ENCODE measurements at places on chromosomes 7 and 10.

- no peak for DNase-seq
Observed at GRCh38 chr10:112763916-112764520, 186.0 kb upstream of the TCF7L2 start.

DNA sequence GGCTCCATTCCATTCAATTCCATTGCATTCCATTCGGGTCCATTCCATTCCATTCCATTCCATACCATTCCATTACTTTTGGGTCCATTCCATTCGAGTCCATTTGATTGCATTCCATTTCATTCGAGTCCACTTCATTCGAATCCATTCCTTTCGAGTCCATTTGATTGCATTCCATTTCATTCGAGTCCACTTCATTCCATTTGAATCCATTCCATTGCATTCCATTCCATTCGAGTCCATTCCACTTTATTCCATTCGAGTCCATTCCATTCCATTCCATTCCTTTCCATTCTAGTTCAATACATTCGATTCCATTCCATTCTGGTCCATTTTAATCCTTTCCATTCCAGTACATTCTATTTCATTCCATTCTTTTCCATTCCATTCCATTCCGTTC lies 334.0 kb downstream of the ZNF33B start:
- DNase-seq: peak; percentile 5

DNA sequence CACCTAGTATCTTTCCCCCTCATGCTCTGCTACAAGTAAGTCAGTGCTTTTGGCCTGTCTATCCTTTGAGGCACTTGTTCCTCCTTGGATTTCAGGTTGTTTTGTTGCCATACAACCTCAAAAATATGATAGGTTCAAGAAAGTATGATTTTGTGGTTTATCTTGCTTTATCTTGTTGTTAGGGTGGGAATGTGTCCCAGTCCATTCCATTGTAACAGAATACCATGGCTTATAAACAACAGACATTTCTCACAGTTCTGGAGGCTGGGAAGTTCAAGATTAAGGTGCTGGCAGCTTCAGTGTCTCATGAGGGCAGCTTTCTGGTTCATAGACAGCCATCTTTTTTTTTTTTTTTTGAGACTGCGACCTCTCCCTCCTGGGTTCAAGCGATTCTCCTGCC lies 72.1 kb downstream of the TMEM270 start:
- DNase-seq: no peak

DNA sequence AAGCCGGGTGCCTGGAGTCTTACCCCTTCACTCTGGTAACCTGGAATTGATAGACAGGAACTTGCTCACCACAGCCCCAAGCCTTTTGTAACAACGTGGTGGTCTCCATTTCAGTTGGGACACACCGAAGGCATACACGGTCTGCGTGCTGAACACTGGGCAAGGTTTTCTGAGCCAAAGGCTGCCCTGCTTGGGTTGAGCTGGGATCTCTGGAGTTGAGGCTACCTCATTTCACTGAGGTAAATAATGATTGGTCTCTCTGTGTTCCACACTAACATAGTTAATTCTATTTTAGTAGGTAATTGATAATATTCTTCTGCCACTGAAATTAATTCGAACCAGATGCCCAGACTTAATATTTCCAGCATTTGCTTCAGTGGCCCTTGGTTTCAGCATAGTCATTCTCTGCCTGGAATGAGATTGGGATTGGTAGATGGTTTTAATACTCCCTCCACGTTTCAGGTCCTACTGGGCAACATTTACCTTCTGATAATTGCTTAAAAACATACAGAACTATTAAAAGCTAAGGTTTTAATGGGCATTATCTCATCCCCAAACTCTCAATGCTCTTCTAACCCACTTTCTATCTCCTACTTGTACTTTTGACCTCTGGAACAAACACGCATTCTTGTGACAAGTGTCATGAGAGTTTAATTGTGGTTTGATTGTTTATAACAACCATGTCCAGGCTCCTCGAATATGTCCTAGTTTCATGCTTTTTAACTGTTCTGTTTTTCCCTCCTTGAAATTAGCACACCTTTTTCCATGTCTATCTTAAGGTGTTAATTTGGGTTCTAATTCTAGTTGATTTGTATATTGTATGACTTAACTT lies 202.3 kb upstream of the KLF6 start:
- no peak for DNase-seq

DNA sequence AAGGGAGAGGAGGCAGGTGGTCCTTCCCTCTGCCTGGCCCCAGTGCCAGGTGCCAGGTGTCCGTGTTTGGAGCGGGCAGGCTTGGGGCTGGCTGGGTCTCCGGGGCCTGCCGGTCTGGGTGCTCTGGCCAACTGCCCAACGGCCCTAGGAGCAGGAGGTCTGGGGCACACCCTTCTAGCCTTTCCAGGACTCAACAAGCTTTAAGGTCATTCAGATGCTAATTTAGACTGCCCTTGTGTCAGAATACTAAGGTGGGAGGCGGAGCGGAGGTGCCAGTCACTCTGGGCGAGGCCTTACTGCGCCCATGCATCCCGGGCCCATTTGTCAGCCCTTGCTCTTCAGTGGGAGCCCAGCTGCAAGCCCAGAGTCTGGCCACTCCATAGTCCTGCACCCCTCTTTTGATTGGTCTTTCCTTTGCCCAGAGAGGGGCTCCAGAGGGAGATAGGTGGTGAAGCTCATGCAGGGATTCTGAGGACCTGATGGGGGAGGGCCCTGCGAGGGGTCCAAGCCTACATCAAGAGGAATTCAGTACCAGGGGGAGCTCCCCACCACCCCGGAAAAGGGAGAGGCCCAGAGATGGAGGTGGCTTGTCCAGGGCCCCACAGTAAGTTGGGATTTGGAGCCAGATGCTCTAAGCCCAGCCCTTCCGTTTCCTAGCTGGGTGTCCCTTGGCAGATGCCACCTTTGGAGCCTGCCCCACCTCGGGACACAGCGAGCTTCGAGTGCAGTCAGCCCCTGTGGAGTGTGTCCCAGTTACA lies 1.3 kb downstream of the PGAM2 start:
- no peak for DNase-seq

DNA sequence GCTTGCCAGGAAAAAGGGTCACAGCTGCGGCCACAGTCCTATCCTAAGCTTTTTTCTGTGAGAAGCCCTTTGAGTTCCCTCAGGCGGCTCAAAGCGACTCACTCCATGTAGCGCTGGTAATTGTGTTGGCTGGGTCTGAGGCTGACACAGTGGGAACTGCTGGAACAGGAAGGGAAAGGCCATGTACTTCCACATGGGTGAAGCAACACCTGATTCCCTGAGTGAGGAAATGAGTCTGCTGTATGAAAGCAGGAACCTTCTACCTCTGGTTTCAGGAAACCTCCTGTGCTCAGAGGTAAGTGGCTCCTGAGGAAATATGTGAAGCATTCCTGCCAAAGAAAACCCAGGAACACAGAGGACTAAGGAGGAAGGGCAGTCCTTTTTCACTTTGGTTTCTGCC lies 734.6 kb upstream of the SORCS1 start:
- DNase-seq: no peak

- DNase-seq: peak; percentile 18
Observed at GRCh38 chr7:65239707-65240352, 133.8 kb upstream of the ZNF92 start.

DNA sequence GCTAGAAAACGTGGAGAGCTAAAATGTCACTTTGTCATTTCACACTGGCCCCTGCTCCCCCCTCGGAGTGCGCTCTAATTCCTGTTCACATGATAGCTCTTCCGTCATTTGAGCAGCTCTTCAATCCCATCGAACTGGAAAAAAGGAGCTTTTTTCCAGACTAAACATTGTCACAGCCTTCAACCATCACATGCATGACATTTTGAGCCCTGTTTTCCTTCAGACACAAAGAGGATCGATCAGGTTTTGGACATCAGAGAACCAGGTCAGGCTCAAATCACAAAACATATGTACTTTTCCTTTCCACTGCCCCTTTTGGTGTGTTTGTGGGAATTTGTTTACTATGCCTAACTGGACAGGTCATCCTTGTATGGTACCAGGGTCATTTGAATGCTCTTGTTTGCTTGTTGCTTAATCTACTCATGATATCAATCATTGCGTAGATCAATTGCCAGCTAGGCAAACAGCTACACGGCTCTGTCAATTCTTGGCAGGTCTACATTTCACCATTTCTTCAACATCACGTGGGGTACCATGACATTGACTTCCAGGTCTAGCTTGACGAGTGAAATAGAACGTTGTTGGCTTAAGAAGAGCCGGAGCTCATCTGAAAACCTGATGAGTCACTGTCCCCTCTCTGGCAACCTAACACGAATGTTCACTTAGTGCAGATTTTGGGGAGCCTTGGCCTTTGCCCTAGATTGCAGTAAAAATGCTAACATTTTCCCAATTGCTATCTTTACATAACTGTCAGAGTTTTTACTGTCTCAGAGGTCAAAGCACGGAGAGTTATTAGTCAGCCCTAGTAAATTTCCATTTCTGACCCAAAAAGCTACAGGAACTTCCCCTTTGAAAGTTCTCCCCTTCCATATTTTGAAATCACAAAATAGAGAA lies 87.3 kb downstream of the LYZL2 start:
- DNase-seq: no peak

DNA sequence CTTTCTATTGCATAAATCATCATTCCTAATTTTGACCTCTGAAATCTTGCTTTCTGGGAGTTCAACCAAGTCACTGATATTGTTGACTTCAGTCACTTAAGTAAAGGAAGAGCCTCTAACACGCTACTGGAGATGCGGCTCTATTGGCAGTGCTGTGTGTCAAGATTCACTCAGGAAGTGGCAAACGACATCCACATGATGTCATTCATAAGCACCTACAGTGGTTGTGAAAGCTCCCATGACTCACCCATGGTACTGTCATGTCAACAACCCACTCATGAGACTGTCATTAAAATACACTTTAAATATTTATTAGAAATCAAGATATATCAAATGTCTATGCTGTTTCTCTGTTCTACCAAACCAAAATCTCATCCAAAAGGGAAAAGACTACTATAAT lies 52.5 kb upstream of the LHFPL3 start:
- no peak for DNase-seq

DNA sequence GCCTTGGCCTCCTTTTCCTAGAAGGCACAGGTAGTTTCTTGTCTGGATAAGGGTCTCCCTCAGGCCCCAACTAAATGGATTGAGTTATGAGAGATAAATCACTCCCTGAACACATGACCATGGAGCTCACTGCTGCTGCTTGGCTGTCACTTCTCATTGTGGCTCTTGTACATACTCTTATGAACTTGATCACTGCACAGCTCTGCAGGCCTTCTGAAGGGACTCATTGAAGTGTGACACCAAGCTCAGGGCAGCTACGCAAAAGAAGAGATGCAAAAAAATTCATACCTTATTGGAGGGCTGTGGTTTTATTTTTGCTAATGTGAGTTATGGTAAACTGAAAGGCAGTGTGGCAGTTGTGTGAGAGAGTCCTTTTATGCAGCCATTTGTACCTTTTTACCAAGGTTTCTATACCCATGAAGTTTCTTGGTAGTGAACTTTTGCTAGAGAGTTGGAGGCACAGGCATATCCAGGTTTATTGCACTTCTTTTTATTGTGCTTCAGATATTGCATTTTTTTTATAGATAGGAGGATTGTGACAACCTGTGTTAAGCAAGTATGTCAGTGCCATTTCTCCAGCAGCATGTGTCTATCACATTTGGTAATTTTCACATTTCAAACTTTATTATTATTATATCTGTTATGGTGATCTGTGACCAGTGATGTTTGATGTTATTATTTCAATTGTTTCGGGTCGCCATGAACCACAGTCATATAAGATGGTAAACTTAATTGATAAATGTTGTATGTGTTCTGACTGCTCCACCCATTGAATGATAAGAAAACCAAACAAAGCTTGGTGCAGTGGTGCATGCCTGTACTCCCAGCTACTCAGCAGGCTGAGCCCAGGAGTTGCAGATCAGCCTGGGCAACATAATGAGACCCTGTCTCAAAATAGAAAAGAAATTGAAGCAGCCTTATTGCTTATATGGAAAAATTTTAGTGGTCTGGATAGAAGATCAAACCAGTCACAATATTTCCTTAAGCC lies 100.6 kb downstream of the LRRC4 start:
- no peak for DNase-seq

DNA sequence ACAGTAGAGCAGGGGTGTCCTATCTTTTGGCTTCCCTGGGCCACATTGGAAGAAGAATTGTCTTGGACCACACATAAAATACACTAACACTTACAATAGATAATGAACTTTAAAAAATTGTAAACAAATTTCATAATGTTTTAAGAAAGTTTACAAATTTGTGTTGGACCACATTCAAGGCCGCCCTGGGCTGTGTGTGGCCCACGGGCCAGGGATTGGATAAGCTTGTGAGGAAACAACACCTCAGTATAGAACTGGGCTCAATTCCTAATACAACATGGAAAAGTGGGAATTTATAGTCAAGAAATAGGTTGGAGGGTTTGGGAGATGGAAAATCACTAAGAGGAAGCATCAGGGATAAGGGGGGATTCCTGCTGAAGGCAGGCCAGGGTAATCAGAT lies 17.7 kb downstream of the ZNF277 start:
- no peak for DNase-seq

GRCh38 chr10:113097036-113097435 lies 147.0 kb downstream of the TCF7L2 start:
- DNase-seq: no peak

- no peak for DNase-seq
Observed at GRCh38 chr10:77636282-77636966, 1.2 kb downstream of the KCNMA1 start.

DNA sequence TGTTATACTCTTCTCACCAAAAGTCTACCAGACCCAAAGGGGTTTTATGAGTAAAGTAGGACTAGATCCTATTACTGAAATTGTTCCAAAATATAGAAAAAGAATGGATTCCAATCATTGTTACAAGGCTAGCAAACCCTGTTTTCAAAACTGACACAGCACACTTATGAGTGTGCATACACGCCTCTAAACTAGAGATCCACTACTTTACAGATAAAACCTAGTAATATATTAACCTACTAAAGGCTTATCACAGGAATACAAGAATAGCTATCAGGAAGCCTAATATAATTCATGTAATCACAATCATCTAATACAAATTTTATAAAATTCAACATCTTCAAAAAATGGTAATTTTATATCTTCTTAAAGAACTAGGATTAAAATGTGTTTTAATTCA lies 52.2 kb downstream of the ERCC6 start:
- no peak for DNase-seq

- DNase-seq: no peak
Observed at GRCh38 chr10:77920495-77920894, 6.1 kb downstream of the DLG5 start.

GRCh38 chr7:1318661-1319060 lies 86.0 kb downstream of the UNCX start:
- DNase-seq: no peak

- DNase-seq: no peak
Observed at GRCh38 chr10:98713586-98713985, 266.9 kb upstream of the HPS1 start.

- no peak for DNase-seq
Observed at GRCh38 chr7:66964411-66964810, 31.0 kb downstream of the SBDS start.
